ENCODE measurements at places on chromosomes 7 and 10.

GRCh38 chr10:121838931-121839330, 88.9 kb downstream of the ATE1 start:
- no peak for ATAC-seq

DNA sequence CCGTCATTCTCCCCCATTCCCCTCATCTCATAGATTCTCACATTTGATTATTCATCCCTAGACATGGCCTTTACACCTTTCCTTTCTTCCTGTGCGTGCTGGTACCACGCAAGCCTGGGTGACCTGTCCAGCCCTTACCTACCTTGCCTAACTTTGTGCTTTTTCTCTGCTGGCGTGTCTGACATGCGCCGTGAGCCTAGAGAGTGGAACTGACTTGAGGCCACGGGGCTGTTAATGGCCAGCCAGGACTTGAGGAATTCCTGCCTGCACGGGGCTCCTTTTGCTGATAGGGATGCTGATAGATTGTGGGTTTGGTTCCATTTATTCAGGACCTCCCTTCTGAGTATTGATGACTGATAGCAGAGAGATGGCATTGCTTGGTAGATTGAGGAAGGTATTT, 134.2 kb downstream of the DOCK1 start:
- no peak for ATAC-seq

- ATAC-seq, result peak; percentile 83
Measured at GRCh38 chr10:21336476-21337170, 188.9 kb downstream of the SKIDA1 start.

DNA sequence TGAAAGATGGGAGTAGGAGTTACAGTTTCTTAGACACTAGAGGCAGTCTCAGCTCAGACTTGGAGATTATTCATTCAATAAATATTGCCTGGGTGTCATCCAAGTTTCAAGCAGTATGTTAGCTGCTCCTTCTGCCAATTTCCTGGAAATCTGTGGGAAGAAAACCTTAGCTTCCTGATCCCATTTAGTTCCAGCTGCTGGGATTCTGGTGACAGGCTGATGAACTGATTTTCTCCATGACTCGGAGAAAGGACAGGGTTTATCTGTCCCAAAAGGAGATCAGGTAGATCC, 95.8 kb downstream of the CLEC2L start:
- ATAC-seq, result peak; percentile 69

DNA sequence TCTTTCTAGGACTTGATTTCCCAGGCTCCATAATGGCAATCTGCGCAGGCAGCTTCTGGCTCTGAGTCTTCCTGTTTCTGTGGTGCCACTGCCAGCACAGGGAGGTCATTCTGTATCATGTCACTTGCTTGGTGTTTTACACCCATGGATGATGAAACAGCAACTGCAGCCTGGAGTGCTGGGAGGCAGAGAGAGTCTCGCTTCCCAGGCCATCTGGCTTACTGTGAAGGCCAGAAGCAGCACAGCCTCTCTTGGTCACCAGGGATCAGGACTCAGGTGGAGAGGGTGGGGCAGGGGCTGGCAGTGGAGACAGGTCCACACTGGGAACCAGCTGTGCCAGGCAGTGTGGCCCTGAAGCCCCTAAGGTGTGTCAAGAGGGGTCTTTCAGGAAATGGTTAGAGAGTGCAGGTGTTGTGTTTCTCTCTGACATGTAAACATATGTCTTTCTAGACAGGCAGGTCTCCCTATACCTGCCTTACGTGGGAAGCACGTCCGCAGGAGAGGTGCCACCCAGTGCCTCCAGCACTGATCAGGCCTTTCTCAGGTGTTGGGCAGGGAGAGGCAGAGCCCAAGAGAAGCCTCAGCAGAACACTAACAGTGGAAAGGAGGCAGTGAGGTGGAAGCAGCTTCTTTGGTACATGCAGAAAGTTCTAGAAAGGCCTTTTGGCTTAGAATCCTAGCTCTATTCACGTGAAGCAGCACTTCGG, 71.4 kb downstream of the INSIG1 start:
- no peak for ATAC-seq
